ENCODE measurements at places on chromosomes 16 and 17. TPM values are rescaled to one million over a fixed set of nuclear protein-coding genes. Genes with fewer than 3 reads are reported as not detected.

Gene RAB11FIP4
- 20.8 TPM for total RNA-seq

Gene CFAP20
- 51.7 TPM for total RNA-seq

DNA sequence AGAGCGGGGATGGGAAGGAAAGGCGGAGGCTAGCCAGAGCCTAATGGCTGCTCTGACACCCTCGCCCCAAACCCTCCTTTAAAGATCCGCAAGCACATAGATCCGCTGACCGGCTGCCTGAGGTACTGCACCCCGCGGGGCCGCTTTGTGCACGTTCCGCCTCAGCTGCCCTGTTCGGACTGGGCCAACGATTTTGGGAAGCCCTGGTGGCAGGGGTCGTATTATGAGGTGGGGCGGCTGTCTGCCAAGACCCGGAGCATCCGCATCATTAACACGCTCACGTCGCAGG, 663 bp downstream of the CYB5D1 start:
- DNase-seq = no peak

GRCh38 chr17:58539698-58540097, 25.3 kb upstream of the MTMR4 start:
- no peak for DNase-seq

Gene HSD11B2
- total RNA-seq = 1.7 TPM
